ENCODE measurements at places on chromosomes 2 and 18.
A peak's percentile ranks its signal among the peaks of the same experiment; 100 is the strongest.

DNA sequence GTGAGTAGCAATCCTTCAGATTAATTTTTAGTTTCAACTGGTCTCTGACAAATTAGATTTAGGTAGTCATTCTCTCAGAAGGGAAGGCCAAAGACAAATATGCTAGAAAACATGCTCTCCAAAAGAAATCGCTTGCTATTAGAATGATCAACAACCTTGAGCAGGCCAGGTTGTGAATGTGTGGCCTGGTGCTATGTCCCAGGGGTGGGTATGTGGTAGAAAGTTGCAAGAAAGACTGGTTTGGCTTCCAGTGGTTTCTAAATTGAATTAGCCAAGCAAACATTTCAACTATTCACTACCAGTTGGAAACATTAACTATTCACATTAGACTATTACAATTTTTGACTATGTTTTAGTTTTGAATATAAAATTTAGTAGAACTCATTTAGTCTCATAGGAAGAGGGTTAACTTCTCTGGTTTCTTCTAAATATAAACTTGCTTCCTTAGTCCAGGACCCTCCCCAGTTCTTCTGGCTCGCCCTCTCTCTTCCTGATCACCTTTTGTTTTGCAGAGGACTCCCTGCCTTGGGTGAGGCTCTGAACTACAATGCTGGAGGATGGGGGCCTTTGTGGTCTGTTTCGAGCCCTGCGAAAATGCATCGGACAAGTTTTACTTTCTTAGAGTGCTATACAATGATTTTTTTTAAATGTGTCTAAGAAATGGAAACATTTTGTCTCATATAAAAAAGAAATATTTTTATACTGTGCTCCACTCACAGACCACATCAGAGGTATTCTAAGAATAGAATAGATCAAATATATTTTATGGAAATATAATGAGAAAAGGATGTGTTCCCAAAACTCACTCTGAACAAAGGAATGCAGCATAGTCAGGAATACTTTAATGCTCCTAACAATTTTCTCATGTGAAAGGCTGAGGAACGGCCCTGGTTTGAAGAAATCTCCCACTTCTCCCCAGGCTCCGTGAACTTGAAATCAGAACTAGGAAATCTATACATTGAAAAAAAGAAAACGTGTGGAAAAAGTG is 375.0 kb upstream of the ZEB2 start:
- DNase-seq = peak; percentile 35

- DNase-seq = no peak
Observed at GRCh38 chr18:37299471-37300304, 265.9 kb downstream of the CELF4 start.

GRCh38 chr2:9918275-9918674 is 33.2 kb upstream of the GRHL1 start:
- DNase-seq = no peak

DNA sequence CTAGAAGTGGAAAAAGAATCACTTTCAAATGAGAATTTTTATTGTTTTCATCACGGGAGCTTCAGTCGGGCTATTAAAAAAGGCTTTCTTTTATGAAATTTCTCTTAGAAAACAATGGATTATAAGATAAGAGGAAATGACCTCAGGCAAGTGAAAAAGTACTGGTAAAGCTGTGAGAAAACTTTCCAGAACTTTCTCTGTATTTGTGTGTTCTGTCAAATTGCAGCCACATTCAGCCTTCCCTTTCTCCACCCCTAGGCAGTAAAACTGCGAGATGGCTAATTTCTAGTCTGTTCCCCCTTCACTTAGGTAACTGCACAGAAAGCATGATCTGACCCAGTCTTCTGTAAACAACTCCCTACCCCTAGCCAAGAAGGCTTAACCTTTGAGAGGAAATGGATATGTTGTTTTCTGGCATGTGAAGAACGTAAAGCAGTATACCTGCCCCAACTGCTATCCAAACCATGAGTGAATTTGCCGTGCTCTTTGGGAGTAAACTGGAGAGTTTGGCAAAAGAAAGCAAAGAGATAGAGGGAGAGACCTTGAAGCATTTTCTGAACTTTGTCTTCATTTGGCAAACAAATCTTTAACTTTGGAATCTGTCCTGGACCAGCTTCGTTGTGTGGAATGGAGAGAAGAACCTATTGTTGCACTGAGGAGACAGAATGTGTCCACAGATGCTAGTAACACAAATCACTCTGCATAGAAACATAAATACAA is 105.4 kb downstream of the ETAA1 start:
- no peak for DNase-seq

GRCh38 chr2:144111437-144111836 is 408.5 kb downstream of the ZEB2 start:
- DNase-seq = no peak

DNA sequence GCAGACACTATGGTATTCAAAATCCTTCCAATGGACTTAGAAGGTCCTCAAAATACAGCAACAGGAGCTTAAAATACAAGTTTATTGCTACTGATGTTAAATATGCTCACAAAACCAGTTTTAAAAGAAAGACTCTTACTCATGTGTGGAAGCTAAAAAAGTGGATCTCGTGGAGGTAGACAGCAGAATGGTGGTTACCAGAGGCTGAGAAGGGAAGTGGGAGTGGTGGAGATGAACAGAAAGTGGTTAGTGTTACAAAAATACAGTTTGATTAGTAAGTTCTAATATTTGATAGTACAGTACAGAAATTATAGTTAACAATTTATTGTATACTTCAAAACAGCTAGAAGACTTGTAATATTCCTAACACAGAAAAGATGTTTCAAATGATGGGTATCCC is 12.1 kb downstream of the ADAM17 start:
- DNase-seq = no peak

DNA sequence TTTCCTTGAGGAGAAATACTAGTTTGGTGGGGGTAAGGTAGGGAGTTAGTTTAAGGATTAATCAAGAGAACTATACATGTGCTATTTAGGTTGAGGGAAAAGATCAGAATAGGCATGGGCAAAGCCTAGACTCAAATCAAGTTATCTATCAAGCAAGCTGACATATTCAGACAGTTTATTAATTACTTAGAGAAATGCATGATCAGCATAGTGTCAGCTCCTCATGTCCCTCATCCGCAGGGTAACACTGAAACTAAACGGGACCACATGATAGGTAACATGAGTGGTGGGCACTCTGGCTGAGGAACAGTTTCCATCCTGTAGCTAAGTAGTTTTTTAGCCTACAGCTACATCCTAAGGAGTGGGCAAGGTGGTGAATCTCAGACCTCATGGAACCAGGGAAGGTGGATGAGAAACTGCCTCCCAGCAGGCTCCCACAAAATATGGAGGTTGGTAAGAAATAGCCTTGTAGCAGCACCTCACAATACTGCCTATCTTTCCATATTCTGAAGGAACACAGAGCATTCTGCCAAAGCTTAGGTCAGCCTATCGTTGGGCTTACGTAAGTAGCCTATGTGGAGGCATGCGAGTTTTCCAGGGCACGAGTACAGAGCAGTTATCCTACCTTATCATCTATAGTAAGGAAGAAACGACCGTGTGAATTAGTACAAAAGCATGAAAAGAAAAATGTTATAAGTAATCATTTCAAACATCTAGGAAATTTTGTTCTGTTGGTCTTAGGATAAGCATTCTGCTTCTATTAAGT is 18.4 kb downstream of the ZC3H6 start:
- no peak for DNase-seq

DNA sequence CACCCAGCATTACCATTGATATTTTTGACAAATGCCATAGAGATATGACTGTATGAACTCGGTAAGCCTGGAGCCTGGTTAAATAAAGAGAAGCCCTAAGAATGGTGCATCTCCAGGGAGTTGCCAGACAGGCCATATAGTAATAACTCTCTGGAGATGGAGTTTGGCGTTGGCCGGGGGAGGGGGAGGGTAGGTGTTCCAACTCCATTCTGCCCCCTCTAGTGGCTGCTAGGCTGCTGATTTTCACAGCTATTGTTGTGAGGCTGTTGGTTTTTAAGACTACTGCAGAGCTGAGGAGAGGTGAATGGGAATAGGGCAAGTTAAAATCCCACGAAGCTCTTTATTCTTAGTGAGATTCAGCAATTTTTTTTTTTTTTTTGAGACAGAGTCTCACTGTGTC is 99.9 kb downstream of the GALNT14 start:
- DNase-seq = peak; percentile 58

DNA sequence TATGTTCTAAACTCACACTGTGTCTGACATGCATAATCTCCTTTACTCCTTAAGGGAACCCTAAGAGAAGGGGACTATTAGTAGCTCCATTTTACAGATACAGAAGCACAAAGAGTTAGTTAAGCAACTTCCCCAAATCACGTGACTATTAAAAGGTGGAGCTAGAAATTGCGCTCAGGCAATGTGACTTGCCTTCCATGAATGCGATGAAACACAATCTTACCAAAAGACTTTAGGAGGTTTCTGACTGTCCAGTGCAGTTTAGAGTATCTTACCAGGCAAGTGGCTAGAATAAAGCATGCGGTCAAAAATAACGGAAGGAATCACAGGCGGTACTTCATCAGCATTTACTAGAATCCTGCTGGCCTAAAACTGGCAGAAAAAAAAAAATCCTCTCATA is 70.4 kb downstream of the ZNF521 start:
- DNase-seq = no peak

DNA sequence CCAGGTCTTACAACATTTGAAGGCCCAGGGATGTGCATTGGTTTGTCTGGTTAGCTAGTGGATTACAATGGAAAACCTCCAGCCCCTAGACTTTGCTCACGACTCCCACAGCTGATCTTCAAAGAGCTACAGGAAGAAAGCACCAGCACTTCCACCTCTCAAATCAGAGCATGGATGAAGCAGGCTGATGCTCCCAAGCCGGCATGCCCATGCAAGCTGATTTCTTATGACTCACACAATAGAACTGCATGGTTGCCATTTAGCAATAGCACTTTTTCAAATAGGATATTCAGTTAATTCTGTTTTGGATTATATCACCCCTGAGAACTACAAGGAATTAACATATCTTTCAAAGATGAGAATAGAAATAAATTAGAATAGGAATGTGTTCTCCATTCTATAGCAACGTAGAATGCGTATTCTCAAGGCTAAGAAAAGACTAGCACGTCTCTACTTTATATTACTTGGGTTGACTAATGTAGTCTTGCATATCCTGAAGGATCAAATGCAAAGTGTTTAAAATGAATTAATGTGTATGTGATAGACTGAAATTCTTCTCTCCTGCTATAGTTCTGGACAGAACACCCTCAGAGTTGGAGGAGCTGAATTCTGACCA is 292.4 kb downstream of the TRIB2 start:
- DNase-seq = no peak

GRCh38 chr2:150939087-150939486 is 322.6 kb downstream of the RBM43 start:
- no peak for DNase-seq

- DNase-seq = no peak
Observed at GRCh38 chr2:97857553-97857952, 138.2 kb downstream of the TMEM131 start.

DNA sequence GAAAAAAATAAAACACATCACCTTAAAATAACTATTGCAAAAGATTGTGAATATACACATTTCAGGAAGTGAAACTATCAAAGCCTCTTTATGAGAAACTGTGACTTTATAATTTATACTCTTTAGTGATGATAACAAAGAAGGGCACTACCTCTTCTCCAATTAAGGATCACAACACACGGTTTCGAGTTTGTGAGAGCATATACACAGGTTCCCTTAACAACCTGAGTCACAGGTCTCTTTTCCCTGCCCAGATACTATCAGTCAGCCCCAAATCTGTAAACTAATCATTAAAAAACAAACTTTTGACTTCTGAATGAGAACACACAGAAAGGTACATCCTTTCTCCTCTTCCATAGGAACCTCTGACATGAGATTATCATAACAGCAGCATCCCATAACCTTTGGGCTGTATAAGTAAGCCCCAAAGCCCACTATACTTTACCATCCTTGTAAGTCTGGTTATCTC is 44.9 kb downstream of the PTPN2 start:
- DNase-seq = no peak

GRCh38 chr2:39424951-39425350 is 12.1 kb downstream of the MAP4K3 start:
- DNase-seq = no peak

GRCh38 chr2:119280680-119281079 is 57.0 kb downstream of the STEAP3 start:
- DNase-seq = no peak

GRCh38 chr2:240300840-240301239 is 134.6 kb upstream of the GPC1 start:
- DNase-seq = no peak

DNA sequence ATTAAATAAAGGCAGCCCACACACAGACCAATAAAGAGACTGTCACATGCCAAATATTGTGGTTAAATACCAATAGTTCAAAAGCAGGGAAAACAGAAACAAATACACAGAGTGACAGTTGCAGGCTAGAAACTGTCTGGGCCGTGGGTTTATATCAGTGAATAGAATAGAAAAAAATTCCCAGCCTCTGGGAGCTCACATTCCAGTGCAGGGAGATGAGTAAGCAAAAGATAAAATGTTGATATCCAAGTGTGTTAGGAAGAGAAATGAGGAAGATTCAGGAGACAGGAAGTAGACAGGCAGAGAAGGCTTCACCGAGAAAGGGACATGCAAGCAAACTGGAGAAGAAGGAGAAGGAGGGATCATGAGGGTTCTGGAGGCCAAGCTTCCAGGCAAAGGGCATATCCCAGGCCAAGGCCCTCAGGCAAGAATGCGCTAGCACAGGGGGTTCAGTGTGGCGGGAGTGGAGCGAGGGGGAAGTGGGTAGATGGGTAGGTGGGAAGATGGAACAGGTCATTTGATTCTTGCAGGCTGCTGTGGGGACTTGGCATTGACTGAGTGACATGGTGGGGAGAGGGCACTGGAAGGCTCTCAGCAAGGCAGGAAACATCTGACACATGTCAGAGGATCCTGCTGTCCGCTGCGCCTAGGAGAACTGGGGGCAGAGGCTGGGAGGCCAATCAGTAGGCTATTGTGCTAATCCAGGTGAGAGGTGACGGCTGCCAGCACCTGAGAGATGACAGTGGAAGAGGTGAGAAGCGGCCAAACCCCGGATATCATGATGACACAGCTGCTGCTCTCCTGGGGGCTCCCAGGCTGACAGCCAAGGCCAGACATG is 89.2 kb downstream of the ZBTB7C start:
- DNase-seq = no peak

GRCh38 chr2:218317303-218317630 is 25.0 kb upstream of the TMBIM1 start:
- DNase-seq = no peak

- DNase-seq = no peak
Observed at GRCh38 chr18:57167617-57168308, 20.9 kb downstream of the BOD1L2 start.

DNA sequence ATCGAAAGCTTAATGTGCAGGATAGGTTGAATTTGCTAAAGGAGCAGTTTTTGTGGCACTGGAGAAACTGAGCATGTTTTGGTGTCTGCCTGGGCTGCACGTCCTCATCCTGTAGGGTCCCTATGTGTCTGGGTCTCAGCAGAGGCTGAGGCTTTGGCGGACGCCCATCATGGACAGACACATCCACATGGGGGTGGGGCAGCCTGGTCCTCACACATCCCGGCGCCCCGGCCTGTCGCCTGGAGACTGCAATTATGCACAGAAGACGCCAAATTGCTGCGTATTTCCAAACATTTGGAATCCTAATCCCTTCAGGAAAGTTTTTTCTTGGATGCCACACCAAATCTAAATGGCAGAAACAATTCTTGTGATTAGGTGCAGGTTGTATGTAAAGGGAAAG is 128.2 kb upstream of the TWIST2 start:
- DNase-seq = no peak

Data from WTC11 (cell line).